ENCODE measurements at places on chromosomes 3 and 15.

DNA sequence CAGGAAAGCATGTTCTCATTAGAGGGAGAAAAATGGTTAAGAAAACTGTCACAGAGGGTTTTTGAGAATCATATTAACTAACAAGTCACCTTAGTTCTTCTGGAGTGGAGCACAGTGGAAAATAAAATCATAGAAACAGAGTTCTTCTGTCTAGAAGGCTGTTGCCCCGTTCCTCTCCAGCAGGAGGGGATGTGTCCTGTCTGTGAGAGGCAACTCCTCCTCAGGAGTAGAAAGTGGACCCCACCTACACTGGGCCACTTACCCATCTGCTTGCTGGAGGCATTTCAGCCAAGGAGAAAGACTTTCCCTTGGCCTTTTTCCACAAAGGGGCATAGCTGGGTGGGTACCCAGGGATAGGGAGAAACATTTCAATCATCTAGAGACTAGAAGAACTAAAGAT lies 106.6 kb downstream of the SSR3 start:
- no peak for DNase-seq

GRCh38 chr3:11136830-11137626 lies 17.3 kb upstream of the HRH1 start:
- DNase-seq: no peak

DNA sequence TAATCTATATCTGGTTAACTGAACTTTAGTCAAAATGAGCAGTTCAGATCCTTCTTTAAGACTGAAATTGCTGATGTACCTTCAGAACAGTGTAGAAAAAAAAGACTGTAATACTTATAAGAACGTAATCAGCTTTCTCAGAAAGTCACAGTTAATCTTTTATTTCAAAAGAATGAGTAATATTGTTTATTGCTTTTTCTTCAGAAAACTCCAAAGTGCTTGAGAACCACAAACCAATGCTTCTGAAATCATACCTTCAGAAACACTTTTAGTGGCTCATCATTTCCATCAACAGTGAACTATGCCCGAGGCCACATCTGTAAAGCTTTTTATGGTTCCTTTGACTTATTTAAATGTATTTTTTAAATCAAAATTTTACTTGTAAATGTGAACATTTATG lies 33.3 kb upstream of the CLASP2 start:
- no peak for DNase-seq

- no peak for DNase-seq
Observed at GRCh38 chr3:60609446-60609845, 641.8 kb downstream of the FHIT start.

DNA sequence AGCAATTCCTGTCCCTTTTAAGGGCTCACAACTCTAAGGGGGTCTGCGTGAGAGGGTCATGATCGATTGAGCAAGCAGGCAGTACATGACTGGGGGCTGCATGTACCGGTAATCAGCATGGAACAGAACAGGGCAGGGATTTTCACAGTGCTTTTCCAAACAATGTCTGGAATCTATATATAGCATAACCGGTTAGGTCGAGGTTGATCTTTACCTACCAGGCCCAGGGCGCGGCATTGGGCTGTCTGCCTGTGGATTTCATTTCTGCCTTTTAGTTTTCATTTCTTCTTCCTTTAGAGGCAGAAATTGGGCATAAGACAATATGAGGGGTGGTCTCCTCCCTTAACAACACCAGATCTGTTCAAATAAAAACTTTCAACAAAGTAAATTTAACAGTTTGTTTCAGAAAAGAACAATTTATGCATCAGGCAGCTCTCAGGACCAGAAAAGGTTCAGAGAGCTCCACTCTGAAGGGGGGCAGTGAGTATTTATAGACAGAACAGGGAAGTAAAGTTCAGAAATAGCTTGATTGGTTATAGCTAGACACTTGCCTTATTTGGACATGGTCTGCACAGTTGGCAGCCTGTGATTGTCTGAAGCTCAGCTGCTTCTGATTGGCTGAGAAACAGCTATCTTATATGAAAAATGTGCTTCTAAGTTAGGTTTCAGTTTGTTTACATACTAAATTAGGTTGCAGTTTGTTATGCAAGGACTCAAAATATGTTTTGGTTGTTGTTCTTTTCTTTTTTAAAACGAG lies 17.2 kb upstream of the B4GALT4 start:
- DNase-seq: no peak

DNA sequence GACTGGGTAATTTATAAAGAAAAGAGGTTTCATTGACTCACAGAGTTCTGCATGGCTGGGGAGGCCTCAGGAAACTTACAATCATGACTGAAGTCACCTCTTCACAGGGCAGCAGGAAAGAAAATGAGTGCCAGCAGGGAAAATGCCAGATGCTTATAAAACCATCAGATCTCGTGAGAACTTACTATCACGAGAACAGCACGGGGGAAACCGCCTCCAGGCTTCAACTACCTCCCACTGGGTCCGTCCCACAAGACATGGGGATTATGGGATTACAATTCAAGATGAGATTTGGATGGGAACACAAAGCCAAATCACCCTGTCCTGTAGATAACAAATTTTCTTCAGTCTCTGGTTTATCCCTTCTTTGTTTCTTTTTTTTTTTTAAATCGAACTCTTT lies 31.0 kb upstream of the AVEN start:
- DNase-seq: no peak

- no peak for DNase-seq
Observed at GRCh38 chr15:61318802-61319525, 89.9 kb upstream of the RORA start.

DNA sequence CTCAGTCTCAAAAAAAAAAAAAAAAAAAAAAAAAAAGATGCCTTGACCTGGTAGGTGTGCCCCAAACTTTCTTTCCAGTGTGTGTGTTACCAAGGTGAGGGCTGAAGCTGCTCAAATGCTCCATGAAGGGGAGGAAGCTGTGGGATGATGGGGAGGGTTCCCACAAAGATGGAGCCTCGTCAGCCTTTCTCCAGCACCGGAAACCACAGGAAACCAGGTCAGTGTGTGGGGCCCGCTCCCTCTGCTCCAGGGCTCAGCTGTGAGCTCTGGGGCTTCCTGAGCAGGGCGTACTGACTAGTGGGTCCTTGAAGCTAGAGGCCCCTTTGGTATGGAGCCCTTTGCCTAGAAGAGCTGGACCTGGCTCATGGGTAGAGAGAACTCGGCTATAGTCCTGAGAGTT lies 681 bp upstream of the IL17RE start:
- no peak for DNase-seq

- DNase-seq: no peak
Observed at GRCh38 chr3:80553211-80553610, 785.4 kb upstream of the ROBO1 start.

DNA sequence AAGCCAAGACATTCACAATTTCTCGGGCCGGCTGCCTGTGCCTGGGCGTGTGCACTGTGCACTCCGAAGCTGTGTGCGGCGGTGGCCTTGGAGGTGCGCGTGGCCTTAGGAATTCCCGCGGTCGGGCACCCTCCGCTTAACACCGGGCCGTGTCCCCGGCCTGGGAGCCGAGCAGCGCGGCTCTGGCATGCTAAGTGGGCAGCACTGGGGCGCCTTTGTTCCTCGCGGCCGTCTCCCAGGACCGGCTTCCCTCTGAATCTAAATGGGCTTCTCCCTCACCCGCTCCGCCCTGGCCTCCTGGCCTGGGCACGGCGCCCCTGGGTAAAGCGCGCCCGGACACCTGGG lies 498 bp upstream of the ARNT2 start:
- no peak for DNase-seq

GRCh38 chr3:149234671-149235245 lies 13.1 kb upstream of the CP start:
- DNase-seq: no peak

DNA sequence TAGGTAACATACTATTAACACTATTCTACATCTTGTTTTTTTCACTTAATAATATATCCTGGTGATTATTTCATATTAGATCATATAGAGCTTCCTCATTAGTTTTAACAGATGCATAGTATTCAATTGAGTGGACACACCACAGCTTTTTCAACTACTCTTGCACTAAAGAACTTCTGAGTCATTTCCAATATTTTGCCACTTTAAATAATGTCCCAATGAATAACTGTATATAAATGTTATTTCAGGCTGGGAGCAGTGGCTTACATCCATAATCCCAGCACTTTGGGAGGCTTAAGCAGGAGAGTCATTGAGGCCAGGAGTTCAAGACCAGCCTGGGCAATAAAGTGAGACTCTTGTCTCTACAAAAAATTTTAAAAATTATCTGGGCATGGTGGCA lies 26.9 kb downstream of the MAP1A start:
- no peak for DNase-seq

- no peak for DNase-seq
Observed at GRCh38 chr3:183298701-183299153, 45.7 kb downstream of the B3GNT5 start.

DNA sequence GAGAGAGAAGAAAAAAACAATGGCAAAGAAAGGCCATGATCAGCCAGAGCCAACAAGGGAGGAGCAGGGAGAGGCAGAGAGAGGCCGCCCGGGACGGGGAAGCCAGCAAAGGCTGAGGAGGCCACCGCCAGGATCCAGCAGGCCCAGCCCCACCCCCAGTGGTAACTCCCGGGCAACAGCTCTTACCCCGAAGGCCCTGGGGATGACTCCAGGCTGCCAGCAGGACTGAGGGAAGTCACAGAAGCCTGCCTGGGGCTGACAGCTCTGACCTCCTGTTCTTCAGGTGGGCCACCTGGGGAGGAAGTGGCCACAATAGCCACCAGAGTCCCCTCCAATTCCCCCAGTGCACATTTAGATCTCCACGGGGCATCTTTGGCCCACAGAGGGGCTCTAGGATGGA lies 184.3 kb upstream of the LINGO1 start:
- DNase-seq: no peak

- DNase-seq: no peak
Observed at GRCh38 chr3:151871639-151872468, 1.6 kb upstream of the SUCNR1 start.

DNA sequence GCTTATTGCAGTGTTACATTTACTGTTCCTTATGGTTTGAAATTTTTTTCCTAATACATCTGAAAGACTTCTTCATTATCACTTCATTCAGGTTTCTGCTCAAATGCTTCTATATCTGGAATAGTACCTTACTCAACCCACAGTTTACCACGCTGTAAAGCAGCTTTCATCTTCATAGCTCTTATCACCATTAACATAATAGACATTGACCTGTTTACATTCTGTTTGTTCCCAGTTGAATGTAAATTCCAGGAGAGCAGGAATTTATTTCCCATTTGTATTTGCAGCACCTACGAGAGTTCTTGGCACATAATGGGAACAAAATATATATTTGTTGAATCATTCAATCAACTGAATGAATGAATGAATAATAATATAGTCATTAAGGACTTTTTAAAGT lies 844.6 kb upstream of the ROBO1 start:
- DNase-seq: no peak

DNA sequence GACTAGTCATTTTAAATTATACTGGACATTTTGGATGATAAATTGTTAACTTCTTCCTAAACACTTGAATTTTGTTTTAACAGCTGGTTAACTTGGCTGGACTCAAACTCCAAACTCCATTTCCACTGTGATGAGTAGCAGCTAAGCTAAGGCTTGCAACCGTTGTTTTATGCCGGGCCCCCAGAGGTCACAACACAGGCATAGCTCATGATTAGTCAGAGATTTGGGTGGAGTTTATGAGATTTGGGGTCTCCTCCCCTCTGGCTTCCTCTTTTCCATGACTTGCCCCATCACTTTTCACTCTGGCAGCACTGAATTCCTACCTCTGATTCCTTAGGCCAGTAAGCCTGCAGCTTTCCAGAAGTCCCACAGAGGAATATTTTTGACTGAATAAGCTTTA lies 12.8 kb downstream of the THAP10 start:
- no peak for DNase-seq

DNA sequence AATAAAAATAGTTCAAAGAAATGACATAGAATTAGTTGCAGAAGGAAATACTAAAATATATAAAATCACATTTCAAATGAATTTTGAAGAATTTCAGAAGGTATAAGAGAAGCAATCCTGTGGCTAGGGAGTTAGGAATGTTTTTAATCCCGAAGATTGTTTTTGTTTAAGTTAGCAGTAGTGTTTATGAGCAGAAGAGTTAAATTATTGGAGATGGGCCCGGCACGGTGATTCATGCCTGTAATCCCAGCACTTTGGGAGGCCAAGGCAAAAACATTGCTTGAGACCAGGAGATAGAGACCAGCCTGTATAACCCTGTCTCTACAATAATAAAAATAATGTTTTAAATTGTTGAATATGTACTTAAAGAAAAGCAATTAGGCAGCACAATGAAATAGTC lies 432.5 kb downstream of the MFSD1 start:
- DNase-seq: no peak

GRCh38 chr3:16508243-16508578 lies 5.3 kb downstream of the RFTN1 start:
- no peak for DNase-seq

DNA sequence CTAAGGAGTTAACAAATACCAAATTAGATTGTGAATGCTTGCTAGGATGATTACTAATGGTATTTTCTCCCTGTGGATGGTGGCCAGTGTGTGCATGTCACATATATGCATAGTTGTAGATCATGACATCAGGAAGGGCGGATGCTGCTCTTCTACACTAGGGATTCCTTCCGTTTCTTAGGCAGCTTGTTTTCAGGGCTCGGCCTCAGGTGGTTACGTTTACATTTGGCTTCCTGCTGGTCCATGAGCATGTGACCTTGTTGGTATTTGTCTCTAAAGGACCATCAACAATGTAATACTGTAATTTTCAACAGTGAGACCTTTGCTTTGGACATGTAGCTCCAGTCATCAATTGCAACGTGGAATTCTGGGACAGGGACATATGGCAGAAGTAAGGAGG lies 221.4 kb downstream of the NR1D2 start:
- no peak for DNase-seq

DNA sequence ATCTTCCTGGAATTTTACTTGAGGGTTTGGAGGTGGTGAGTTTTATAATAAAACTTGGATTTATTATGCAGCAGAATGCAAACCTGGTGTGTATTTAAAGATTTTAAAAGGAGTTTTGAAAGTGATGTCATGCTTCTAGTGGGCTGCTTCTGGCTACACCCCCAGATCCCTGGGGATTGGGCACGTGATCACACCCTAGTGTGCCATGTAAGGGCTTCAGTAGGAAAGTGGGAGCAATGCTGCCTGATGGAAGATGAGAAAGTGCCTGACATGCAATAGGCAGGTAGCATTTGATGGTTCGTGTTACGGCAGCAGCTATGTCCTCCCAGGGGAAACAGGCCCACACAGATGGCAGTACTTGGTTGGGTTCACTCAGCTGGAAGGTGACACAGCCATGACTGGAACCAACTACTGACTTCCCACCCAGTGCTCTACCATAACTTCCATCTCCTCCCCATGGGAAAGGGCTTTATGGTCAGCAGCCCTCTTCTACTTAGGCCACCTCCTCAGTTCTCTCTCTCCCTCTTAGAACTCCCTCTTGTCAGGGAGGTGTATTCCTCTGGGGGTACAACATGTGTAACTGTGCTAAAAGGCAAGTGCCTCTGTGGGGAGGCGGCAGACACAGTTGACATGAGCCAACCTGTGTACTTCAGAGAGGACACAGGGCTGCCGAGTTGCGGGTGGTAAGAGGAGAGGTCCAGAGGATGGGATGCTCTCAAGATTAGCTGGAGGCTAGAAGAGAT lies 5.6 kb downstream of the ITPKA start:
- no peak for DNase-seq

DNA sequence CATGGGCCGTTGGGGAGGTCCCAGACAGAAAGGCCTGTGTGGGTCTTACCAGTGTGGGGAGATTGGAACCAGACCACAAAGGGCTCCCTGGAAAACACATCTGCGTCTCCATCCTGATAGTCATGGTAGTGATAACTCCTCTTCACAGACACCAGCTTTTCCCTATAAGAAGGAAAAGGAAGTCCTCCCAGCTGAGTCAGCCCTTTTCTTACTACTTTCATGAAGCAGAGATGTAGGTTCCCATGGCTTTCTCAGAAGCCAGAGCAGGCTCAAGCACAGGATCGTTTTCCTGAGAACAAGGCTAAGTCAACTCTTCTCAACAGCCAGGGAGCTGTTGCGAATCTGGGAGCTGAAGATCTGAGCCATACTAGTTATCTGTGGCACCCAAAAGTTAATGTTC lies 6.1 kb downstream of the DNASE1L3 start:
- DNase-seq: no peak

Data from NCI-H748 treated with DMSO at 0.1 percent for 48 hours (cell line).